ENCODE measurements at places on chromosomes 2 and 18. TPM values are rescaled to one million over a fixed set of nuclear protein-coding genes. Genes with fewer than 3 reads are reported as not detected.

The SCG2 gene
- 2.3 TPM for total RNA-seq

The FAHD2B gene
- total RNA-seq: 37.4 TPM

The INHBB gene
- total RNA-seq: not detected

The SULT1C2 gene
- 0.05 TPM for total RNA-seq

The DSC2 gene
- 64.7 TPM for total RNA-seq

DNA sequence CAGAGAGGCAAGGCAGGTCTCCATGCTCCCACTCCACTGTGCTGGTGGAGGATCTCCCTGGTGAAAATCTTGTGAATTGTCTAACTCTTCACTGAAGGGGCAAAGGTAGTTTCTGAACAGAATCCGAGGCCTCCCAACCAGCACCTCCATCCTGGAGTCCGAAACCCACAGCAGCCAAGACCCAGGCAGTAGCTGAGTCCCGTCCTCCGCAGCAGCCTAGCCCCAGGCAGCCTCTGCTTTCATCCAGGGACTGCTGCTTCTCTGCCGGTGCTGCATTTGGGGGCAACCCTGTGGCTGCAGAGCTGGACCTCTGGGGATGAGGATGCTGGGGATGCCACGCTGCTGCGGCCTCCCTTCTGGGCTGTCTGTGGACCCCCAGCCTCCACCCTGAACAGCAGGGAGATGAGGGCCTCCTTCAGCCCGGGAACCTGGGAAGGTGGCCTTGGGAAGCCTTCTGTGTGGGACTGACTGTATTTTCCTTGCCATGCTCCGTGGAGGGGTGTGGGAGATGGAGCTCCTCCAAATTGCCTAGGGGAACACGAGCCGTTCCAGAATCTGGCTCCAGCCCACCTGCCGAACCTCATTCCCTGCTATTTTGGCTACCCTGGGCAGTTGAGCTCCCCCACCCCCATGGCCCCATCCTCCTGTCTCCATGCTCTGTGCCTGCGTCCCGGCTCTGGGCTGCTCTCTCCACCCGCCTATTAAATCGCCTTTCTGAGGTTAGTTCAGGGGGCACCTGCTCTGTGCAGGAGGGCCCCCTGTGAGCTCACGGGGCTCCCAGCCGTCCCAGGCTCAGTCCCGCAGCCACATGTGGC lies 48.2 kb downstream of the GREB1 start:
- no peak overlapping the region for H3K27ac ChIP-seq
- no peak for DNase-seq
- H3K27me3 ChIP-seq: no peaks in the 10 kb centered on the region
- H3K4me1 ChIP-seq: peaks cover 5% of the 10 kb centered on the region
- H3K36me3 ChIP-seq: no peaks in the 10 kb centered on the region

DNA sequence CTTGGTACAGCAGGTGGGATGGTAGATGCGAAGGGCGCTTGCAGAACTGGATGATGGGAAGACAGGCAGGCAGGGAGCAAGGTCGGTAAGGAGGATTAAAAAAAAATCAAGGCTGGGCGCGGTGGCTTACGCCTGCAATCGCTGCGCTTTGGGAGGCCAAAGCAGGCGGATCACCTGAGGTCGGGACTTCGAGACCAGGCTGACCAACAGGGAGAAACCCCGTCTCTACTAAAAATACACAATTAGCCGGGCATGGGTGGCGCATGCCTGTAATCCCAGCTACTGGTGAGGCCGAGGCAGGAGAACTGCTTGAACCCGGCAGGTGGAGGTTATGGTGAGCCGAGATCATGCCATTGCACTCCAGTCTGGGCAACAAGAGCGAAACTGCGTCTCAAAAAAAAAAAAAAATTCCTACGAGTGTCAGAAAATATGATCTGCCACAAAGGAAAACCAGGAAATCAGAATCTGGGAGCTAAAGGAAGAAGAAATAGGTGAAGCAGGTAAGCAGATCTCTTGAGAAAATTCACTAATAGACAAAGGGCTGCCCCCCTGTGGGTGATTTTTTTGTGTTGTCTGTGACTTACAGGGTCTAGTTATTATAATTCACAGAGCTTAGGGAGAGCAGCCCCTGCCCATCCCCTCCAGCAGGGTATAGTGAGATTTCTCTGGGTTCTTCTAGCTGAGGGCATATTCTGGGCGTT lies 46.2 kb downstream of the C2orf42 start:
- peaks cover 29% of the 10 kb centered on the region for H3K4me1 ChIP-seq
- peak overlapping the region; percentile 22 for H3K27ac ChIP-seq
- no peak for DNase-seq
- H3K4me3 ChIP-seq: no peak overlapping the region
- H3K36me3 ChIP-seq: peaks cover 8% of the 10 kb centered on the region
- H3K27me3 ChIP-seq: no peaks in the 10 kb centered on the region

GRCh38 chr18:61635901-61636528 lies 256.8 kb downstream of the RNF152 start:
- H3K27ac ChIP-seq: no peak overlapping the region
- no peak overlapping the region for H3K4me3 ChIP-seq
- no peaks in the 10 kb centered on the region for H3K36me3 ChIP-seq
- H3K27me3 ChIP-seq: no peaks in the 10 kb centered on the region
- peaks cover 9% of the 10 kb centered on the region for H3K4me1 ChIP-seq

DNA sequence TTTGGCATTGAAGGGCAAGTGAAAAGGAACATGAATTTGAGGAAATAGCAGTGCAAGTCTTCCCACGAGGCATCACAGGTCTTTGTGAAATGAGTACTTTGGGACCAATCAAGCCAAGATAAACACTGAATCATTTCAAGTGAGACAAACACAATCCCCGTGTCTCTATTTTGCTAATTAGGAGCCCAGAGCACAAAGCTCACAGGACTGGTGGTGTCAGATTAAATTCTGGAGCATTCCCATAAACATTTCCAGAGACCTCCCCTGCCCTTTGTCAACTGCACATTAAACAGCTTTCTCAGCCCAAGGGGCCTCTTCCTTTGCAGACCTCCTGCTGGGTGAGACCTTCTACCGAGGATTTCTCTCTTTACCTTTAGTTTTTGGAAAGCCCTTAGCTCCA lies 50.7 kb downstream of the DAPL1 start:
- no peak overlapping the region for H3K4me3 ChIP-seq
- DNase-seq: no peak
- H3K27ac ChIP-seq: no peak overlapping the region
- no peaks in the 10 kb centered on the region for H3K27me3 ChIP-seq
- H3K36me3 ChIP-seq: no peaks in the 10 kb centered on the region

- H3K36me3 ChIP-seq: peaks cover 24% of the 10 kb centered on the region
- no peaks in the 10 kb centered on the region for H3K27me3 ChIP-seq
- H3K4me1 ChIP-seq: peaks cover 5% of the 10 kb centered on the region
- DNase-seq: no peak
- H3K27ac ChIP-seq: no peak overlapping the region
- H3K4me3 ChIP-seq: no peak overlapping the region
These were observed 281.5 kb downstream of the NEDD4L start for GRCh38 chr18:58325494-58325893.

DNA sequence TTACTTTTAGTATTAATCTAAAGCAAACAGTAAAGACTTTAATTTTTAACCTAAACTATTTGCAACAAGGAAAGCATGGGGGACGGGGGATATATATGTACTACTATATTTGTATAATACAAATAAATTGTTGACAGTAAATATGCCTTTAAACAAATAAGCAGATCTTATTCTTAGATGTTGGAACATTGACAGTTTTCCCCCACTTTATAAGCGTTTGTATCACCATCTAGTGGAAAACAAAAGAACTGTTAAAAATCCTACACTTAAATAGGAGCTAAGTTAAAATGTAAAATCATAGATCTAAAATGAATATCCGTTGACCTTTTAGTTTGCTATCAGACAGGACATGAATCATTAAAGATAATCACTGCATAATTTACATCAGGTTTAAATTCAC lies 50.0 kb downstream of the RBBP8 start:
- no peak overlapping the region for H3K4me3 ChIP-seq
- H3K36me3 ChIP-seq: peaks cover 17% of the 10 kb centered on the region
- H3K27ac ChIP-seq: no peak overlapping the region
- no peak for DNase-seq

DNA sequence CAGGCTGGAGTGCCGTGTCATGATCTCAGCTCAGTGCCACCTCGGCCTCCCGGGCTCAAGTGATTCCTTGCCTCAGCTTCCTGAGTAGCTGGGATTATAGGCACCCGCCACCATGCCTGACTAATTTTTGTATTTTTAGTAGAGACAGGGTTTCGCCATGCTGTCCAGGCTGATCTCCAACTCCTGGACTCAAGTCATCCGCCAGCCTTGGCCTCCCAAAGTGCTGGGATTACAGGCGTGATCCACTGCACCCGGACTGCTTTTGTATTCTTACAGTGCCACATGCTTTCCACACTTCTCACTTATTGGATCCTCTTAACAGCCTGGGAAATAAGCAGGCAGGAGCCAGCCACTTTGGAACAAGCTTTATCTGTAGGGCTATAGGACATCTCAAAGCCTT lies 25.3 kb upstream of the BCL2L11 start:
- H3K27ac ChIP-seq: no peak overlapping the region
- peaks cover 2% of the 10 kb centered on the region for H3K27me3 ChIP-seq
- H3K4me3 ChIP-seq: no peak overlapping the region
- H3K36me3 ChIP-seq: no peaks in the 10 kb centered on the region
- no peak for DNase-seq

GRCh38 chr2:177314722-177315264 lies 50.3 kb upstream of the NFE2L2 start:
- no peak overlapping the region for H3K27ac ChIP-seq
- H3K27me3 ChIP-seq: no peaks in the 10 kb centered on the region
- DNase-seq: no peak

GRCh38 chr2:183059561-183059960 lies 19.0 kb upstream of the DUSP19 start:
- DNase-seq: no peak
- no peaks in the 10 kb centered on the region for H3K36me3 ChIP-seq
- peaks cover 5% of the 10 kb centered on the region for H3K4me1 ChIP-seq
- H3K27me3 ChIP-seq: no peaks in the 10 kb centered on the region
- H3K27ac ChIP-seq: no peak overlapping the region
- no peak overlapping the region for H3K4me3 ChIP-seq

DNA sequence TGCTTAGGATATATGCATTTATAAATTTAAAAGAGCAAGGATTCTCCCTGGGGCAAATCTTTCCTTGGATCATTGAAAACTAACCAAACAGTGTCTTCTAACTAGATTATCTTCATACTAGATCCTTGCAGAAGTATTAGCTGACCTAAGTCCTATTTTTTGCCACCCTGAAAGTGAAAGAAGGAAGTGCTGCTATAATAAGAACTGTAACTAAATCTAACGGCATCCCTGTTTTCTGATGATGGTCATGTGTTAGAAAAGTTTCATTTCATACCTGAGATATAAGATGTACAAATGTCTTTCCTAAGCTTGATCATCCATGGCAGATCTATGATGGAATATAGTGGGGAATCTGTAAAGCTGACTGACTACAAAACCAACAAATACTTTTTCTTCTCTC lies 102.7 kb downstream of the MAP2 start:
- peak overlapping the region; percentile 93 for H3K27ac ChIP-seq
- no peak overlapping the region for H3K4me3 ChIP-seq
- peaks cover 2% of the 10 kb centered on the region for H3K27me3 ChIP-seq
- peaks cover 20% of the 10 kb centered on the region for H3K4me1 ChIP-seq

DNA sequence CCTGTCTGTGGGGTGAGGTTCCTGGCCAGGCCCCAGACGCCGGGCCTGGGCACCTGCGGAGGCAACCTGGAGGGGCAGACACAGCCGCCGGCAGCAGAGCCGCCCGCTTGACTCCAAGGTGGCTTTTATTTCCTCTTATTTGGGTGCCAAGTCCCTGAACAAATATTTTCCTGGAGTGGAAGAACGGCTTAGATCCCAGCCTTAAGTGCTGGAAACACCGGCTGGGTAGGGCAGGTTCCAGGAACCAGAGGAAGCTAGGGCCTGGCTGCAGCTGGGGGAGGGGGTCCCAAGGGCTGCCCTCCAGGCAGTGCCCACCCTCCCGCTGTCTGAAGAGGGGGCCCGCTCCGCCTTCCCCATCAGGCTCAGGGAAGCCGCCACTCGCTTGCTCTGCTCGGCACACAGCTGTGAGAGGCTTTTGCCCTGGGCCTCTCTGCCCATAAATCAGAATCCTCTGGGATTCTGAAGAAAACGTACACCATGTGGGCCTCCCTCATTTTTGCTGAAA lies 28.2 kb downstream of the SDC1 start:
- no peak overlapping the region for H3K4me3 ChIP-seq
- no peaks in the 10 kb centered on the region for H3K27me3 ChIP-seq
- peaks cover 44% of the 10 kb centered on the region for H3K4me1 ChIP-seq

GRCh38 chr18:3712491-3712890 lies 262.5 kb downstream of the TGIF1 start:
- H3K4me3 ChIP-seq: no peak overlapping the region
- H3K27ac ChIP-seq: peak overlapping the region; percentile 85
- no peaks in the 10 kb centered on the region for H3K36me3 ChIP-seq
- H3K27me3 ChIP-seq: no peaks in the 10 kb centered on the region
- DNase-seq: no peak
- H3K4me1 ChIP-seq: peaks cover 73% of the 10 kb centered on the region

DNA sequence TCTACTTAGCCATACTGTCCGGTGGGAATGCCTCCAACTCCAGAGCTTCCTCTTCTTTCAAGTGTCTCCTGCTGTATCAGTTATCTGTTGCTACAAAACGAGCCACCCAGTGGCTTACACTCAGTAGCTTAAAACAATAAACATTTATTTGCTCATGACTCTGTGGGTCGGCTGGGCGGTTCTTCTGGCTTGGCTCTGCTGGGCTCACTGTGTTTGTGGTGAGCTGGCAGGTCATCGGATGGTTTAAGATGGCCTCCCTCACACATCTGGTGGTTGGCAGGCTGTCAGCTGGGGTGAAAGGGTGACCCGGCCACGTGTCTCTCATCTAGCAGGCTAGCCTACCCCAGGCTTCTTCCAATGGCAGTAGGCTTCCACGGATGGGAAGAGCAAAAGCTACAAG lies 122.4 kb upstream of the SLC1A4 start:
- no peak for DNase-seq
- no peaks in the 10 kb centered on the region for H3K36me3 ChIP-seq
- peak overlapping the region; percentile 4 for H3K4me3 ChIP-seq

- no peak overlapping the region for H3K4me3 ChIP-seq
- no peaks in the 10 kb centered on the region for H3K36me3 ChIP-seq
- H3K27me3 ChIP-seq: peaks cover 5% of the 10 kb centered on the region
- no peak overlapping the region for H3K27ac ChIP-seq
- no peak for DNase-seq
These were observed 52.1 kb downstream of the CYRIA start for GRCh38 chr2:16613539-16614011.

- H3K27ac ChIP-seq: no peak overlapping the region
- H3K36me3 ChIP-seq: no peaks in the 10 kb centered on the region
- no peaks in the 10 kb centered on the region for H3K4me1 ChIP-seq
- no peak overlapping the region for H3K4me3 ChIP-seq
- H3K27me3 ChIP-seq: peaks cover 2% of the 10 kb centered on the region
These were observed 388.3 kb downstream of the LRRTM1 start for GRCh38 chr2:79916285-79916684.

DNA sequence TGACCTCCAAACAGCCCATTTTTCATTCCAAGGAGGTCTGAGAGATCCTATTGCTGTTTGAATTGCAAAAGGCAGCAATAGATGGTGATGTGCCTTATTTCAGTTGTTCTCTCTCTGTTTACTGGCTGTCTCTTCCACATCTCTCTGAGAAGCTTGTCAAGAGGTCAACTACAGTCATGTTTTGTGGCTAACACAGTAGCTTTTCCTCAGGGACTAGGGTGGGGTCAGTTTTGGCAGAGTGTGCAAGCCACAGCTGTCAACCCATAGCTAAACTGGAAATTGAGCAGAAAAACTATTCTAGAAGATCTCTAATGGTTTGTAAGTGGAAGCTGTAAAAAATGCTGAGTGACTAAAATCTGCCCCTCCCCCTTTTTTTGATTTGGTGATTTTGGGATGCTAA lies 67.1 kb downstream of the DIS3L2 start:
- no peak overlapping the region for H3K27ac ChIP-seq
- no peaks in the 10 kb centered on the region for H3K4me1 ChIP-seq
- no peak for DNase-seq
- H3K27me3 ChIP-seq: no peaks in the 10 kb centered on the region
- peaks cover 42% of the 10 kb centered on the region for H3K36me3 ChIP-seq

Measured in mesothelial cell of epicardium (in vitro differentiated cells).